ENCODE measurements at places on chromosomes 1 and 21. TPM values are rescaled to one million over a fixed set of nuclear protein-coding genes. Genes with fewer than 3 reads are reported as not detected.

ADGRL2 gene
- 104 TPM for total RNA-seq

ACKR1 gene
- total RNA-seq, result not detected

CNKSR1 gene
- not detected for total RNA-seq

SLC30A10 gene
- not detected for total RNA-seq

DNA sequence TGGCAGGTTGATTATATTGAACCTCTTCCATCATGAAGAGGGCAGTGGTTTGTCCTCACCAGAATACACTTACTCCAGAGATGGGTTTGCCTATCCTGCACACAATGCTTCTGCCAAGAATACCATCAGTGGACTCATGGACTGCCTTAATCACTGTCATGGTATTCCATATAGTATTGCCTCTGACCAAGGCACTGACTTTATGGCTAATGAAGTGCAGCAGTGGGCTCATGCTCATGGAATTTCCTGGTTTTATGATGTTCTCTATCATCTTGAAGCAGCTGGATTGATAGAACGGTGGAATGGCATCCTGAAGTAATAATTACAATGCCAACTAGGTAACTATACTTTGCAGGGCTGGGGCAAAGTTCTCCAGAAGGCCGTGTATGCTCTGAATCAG is 16.6 kb upstream of the GBP6 start:
- DNase-seq, result no peak

Data from fibroblast of the aortic adventitia (primary cell).